ENCODE measurements at places on chromosomes 2 and 18.
A peak's percentile ranks its signal among the peaks of the same experiment; 100 is the strongest.

GRCh38 chr18:8314124-8314523 lies 295.1 kb upstream of the RAB12 start:
- no peak for DNase-seq

- no peak for DNase-seq
Observed at GRCh38 chr18:13913205-13913604, 2.1 kb downstream of the MC2R start.

DNA sequence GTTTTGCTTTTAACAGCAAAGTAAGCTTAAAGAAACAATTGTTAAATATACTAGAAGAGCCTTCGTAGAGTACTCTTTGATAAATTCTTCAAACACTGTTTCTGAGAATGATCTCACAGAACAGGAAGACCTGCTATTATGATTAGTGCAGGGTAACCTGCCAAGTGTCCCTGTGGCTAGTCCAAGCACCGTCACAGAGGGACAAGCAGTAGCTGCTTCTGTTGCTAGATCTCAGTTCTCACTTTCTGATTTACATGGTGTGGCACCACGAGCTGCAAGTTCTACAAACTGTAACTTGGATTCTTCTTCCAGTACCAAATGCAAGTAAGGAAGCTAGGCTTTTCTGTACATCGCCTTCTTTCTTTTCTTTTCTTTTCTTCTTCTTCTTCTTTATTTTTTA lies 121.5 kb downstream of the PIEZO2 start:
- no peak for DNase-seq

DNA sequence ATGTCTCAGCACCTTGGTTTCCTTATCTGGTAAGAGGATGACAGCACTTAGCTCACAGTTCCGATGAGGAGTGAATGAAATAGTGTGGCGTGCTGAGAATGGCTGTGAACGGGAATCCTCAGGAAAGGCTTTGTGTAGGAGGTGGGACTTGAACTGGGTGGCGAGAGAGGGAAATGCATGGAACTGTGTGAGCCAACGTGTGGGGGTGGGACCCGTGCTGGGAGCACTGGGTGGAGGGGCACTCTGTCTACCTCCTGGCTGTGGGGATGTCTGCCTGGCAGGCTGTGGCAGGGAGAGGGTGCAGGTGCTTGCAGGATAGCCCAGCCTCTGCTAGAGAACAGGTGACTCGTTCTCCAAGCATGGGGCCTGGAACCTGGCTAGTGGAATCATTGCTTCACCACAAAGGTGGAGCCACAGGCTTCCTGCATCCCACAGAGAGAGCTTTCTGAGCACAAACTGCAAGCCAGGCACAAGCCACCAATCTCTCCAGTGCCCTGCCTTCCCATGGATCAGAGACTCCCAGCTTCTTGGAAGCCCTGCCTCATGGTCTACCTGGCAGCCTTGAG lies 145.2 kb downstream of the CELF4 start:
- DNase-seq: no peak

- DNase-seq: no peak
Observed at GRCh38 chr18:32634876-32635431, 137.9 kb downstream of the KLHL14 start.

- no peak for DNase-seq
Observed at GRCh38 chr2:24559473-24560113, 68.5 kb downstream of the NCOA1 start.

- DNase-seq: no peak
Observed at GRCh38 chr2:128452536-128453530, 134.2 kb upstream of the HS6ST1 start.

GRCh38 chr2:45860136-45861121 lies 209.0 kb downstream of the PRKCE start:
- peak; percentile 22 for DNase-seq

GRCh38 chr18:42025974-42026625 lies 71.1 kb downstream of the PIK3C3 start:
- no peak for DNase-seq

DNA sequence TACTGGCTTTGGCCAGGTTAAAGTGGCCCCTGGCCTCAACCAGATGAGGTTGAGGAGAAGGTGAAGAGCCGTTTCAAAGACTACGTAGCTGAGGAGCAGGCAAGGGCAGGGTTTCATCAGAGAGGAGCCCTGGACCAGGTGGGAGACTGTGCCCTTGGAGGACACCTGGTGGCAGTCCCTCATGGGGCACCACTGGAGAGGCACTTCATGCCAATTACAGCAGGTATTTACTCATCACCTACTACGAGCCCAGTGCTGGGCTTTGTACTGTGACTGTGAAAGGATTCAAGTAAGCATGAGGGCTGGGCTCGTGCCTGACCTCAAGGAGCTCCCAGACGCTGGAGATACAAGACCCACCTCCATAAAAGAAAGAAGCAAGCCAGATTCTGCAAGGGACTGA lies 37.6 kb downstream of the SMAD7 start:
- no peak for DNase-seq

DNA sequence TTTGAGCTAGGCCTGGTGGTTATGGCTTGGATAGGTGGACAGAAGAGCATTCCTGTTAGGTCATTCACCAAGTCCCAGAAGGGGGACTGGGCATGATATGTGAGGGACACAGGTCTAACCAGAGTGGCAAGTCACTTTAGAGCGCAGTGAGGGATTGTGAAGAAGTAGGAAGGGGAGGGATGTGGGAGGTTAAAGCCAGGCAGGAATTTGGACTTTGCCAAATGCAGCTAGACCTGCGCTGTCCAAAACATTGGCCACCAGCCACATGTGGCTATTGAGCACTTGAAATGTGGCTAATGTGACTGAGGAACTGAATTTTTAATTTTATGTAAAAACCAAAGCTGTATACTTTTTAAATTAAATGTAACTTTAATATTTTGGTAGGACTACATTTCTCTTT lies 23.7 kb downstream of the GCKR start:
- DNase-seq: no peak

GRCh38 chr2:65864619-65865018 lies 432.2 kb upstream of the SPRED2 start:
- DNase-seq: no peak

GRCh38 chr2:102540882-102541281 lies 67.9 kb downstream of the SLC9A4 start:
- DNase-seq: no peak

DNA sequence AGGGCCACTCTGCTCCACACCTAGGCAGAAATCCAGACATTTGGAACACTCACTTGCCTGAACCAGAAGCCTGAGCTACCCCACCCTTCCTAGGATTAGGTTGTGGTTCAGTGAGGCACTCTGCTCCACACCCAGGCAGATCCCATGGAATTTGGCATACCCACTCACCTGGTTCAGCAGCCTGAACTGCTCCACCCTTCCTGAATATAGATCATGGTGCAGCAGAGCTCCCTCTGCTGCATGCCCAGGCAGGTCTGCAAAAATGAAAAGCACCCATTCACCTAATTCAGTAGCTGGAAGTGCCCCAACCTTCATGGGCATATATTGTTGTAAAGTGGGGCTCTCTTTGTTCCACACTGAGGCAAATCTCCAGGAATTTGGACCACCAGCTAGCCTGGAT lies 185.1 kb upstream of the CNTNAP5 start:
- no peak for DNase-seq

GRCh38 chr2:83916559-83916958 lies 542.5 kb downstream of the SUCLG1 start:
- DNase-seq: no peak

DNA sequence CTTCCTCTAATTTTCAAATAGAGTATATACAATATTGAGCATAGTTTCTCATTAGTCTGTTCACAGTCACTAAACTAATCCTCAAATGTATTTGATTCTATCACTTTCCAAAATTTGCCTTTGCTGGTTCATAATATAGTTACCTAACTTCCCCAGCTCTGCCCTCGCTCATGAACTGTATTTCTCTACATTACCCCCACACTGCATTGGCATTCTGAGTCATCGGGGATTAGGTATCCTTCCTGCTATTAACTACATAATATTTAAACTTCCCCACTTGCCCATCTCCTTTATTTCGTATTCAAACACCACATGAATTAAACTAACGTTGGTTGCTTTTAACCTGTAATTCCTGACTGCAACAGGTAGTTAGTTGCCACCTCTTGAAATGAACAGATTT lies 14.8 kb upstream of the CLASP1 start:
- DNase-seq: no peak

GRCh38 chr2:3128786-3129185 lies 248.8 kb downstream of the EIPR1 start:
- no peak for DNase-seq

- DNase-seq: no peak
Observed at GRCh38 chr2:135162786-135163185, 110.7 kb downstream of the RAB3GAP1 start.

DNA sequence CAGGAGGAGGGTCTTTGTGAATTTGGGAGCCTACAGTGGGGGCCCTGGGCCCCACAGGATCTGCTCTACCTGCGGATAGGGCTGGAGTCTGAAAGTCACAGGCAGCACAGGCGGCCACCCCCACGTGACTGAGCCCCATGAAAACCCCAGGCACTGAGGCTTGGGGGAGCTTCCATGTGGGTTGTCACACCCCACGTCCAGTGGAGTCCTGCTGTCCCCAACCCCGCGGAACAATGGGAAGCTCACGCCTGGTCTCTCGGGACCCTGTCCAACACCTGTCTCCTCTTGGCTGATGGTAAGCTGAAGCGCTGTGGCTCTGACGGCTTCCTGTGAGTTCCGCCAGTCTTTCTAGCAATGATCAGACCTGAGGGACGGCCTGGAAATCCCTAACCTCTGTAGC lies 85.8 kb downstream of the PTGR3 start:
- DNase-seq: no peak

GRCh38 chr2:20300656-20301055 lies 50.0 kb downstream of the PUM2 start:
- DNase-seq: no peak

DNA sequence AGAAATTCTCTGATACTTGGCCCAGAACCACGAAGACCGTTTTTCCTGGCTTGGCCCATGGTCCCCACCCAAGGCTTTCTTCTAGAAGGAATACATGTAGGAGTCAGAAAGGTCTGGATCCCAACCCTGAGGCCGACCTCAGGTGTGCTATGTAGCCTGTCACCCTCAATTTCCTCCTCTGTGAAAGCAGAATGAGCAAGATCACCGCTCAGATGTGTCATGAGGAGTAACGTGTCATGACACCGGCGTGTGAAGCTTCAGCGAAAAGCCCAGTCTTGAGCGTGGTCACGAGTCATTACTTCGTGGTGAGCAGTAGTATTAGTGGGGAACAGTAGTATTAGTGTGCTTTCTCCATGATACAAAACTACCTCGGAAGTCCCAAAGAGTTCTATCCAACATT lies 103.4 kb downstream of the ALPK2 start:
- no peak for DNase-seq

- DNase-seq: no peak
Observed at GRCh38 chr18:49744376-49745008, 68.8 kb downstream of the ACAA2 start.

DNA sequence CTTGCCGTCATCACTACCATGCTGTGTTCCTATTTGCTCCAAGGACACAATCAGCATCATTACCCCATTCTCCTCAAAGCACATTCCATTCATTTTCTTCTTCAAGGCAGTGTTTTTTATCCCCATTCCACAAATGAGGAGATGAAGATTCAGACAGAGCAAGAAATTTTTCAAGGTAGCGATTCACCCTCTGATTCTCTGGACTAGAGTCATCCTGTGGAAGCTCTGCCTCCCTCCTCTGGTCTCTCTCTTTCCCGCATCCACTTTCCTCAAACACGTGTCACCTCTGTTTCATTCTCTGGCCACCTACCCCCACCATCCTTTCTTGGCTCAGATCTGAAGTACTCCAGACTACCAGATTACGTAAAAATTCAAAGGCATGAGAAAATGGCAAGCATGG lies 297.9 kb downstream of the SOX11 start:
- no peak for DNase-seq

- DNase-seq: peak; percentile 85
Observed at GRCh38 chr2:120312860-120313694, 32.9 kb upstream of the INHBB start.

DNA sequence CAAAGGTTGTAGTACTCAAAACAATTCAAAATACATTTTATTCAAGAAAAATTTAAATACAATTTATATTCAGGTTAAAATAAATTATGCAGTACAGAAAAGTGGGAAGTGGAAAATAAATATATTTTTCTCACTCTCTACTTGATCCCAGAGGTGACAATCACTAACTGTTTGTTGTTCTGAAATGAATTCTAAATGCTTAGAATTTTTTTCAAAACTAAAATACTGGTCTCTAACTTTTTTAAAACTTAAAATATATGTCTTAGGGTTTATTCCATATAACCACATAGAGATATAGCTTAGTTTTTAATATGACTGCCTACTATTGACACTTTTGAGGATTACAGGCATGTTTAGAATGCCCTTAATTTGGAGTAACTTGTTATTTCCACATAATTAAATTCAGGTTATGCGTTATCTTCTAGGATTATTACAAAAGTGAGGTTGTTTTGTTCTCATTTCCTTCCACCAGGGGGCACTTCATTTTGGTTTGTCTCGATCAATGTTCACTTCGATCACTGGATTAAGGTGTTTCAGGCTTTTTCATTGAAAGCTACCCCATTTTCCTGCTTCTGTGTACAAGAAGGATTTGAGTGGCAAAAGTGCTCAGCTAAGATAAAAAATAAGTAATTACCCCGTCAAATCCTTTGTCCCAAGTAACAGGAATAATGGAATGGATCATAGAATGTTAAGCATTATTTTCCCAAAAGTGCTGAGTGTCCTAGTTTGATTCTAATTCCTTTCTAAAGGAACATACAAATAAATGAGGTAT lies 27.1 kb upstream of the TFPI start:
- peak; percentile 66 for DNase-seq

GRCh38 chr18:43620936-43621335 lies 343.6 kb upstream of the SYT4 start:
- peak; percentile 51 for DNase-seq

Data from NCI-H1105 treated with DMSO at 0.1 percent for 48 hours (cell line).